Activated CD4-positive, CD25-positive, alpha-beta regulatory T cell treated with anti-CD3 and anti-CD28 coated beads, Interleukin-2, amount 50 U/mL, for 72 hours (primary cell): ENCODE measurements at places on chromosomes 7 and 10.

- DNase-seq = no peak
Measured at GRCh38 chr10:16909961-16910792, 93.0 kb upstream of the RSU1 start.

DNA sequence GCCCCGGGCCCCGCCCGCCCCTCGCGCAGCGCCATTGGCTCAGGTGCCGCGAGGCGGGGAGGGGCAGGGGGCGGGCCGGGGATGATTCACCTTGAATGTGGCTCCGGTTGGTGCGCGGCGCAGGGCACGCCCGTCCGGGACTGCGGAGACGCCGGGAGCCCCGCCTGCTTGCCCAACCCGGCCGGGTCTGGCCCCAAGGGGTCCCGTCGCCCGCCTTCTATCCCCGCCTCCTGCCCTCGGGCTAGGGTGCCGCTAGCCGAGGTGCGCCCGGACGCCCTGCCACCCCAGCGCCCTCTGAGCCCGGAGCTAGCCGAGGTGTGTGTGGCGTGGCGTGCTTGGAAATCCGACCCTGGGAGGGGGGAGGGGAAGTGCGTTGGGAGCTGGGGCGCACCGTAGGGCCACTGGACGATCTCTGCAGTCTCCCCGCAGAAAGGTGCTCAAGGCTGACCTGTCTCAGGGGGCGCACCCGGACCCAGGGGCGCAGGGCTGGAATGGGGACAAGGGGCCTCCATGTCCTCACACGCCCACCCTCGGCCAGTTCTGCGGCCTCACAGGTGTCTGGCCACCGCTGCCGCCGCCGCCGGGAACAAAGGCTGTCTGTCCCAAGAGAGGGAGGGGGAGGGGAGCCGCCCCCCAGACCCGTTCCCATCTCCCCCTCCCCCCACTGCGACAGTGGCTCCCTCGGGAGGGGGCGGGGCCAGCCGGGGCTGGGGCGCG lies 168.9 kb downstream of the NRF1 start:
- peak; percentile 63 for DNase-seq

- DNase-seq = no peak
Measured at GRCh38 chr10:28798964-28799363, 121.6 kb downstream of the BAMBI start.

DNA sequence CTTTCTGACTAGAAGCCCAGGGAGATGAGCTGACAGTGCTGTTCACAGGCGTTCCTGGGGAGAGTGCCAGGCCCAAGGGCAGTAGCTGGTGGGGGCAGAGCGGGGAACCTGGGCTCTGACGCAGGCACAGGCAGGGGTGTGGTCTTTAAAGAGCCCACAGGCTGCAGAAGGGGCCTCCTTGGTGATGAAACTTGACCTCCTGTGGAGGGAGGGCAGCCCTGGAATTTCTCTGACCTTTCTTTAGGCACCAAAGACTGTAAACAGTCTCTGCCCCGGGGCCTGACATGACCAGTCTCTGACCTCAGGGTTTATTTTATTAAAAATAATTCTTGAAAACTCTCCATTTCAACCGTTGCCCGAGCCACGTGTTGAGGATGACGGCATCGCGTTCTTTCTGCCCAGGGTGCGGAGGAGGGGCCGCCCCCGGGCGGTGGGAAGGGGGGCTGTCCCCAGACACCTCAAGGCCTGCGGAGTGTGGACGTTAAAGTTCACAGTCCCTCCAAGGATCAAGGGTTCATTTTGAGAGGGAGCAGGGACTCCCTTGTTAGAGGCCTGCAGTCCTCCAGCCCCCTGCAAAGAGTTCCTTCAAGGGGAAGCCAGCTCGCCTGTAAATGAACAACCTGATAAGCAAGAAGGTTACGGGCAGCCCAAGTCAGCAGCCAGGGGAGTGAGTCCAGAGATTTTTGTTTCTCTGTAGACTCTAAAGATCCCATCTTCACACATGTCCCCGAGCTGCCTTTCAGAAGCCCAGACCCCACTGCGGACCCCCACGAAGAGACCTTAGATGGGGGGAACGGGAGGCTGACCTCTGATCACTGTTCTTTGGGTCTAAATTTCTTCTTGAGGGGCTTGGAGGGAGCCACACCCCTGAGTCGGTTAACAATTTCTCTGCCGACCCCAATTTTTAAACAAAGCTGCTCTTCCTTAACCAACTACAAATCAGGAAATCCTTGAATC lies 128.9 kb downstream of the VIPR2 start:
- no peak for DNase-seq

DNA sequence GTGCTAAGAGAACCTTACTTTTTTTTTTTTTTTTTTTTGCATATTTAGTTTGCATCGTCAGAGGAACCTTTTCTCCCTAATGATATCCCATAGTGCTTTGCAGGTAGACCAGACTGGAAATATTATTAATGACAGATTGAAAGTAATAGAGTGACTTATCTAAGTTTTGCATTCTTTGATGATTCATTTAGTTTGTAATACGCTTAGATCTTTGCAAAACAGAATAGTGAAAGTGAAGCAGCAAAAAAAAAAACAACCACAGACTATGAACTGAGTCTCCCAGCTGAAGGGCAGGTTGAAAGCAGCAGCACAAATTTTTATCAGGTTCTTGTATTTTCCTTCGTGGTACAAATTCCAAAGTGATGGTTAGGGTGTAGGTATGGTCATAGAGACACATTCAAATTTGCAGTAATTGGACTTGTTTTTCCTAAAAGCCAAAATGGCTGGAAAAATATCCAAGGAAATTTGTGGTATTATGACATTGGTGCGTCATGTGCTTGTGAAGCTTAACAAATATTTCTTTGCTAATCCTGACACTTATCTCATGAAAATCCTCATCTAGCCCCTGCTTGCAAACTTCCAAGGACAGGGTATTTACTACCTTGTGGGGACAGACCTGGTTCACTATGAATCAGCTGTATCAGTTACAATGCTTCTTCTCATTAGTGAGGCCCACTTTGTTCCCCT lies 81.8 kb upstream of the CREB5 start:
- DNase-seq = no peak

DNA sequence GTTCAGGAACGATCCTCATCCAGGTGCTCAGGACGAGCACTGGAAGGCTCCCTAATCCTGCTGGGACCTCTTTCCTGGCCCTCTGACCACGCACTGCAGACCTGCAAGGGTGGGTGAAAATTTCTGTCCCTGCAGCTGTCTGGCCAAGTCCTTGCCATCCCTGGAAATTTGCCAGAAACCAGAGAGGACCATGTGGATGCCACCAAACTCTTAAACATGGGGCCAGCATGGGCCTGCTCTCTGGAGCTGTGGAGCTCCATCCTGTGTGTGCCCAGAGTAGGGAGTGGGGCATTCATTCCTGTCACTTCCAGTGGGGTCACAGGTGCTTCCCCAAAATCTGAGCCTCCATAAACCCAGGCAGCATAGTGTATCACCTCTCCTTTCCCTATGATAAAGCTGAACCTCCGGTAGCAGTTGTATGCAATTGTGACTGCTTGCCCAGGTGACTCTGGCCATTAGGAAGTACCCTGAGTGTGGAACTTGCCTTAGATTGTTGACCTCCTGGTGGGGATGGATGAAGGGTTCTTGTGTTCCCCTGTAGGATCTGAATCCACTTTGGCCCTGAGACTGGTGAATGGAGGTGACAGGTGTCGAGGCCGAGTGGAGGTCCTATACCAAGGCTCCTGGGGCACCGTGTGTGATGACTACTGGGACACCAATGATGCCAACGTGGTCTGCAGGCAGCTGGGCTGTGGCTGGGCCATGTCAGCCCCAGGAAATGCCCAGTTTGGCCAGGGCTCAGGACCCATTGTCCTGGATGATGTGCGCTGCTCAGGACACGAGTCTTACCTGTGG lies 57.1 kb downstream of the DMBT1 start:
- no peak for DNase-seq

DNA sequence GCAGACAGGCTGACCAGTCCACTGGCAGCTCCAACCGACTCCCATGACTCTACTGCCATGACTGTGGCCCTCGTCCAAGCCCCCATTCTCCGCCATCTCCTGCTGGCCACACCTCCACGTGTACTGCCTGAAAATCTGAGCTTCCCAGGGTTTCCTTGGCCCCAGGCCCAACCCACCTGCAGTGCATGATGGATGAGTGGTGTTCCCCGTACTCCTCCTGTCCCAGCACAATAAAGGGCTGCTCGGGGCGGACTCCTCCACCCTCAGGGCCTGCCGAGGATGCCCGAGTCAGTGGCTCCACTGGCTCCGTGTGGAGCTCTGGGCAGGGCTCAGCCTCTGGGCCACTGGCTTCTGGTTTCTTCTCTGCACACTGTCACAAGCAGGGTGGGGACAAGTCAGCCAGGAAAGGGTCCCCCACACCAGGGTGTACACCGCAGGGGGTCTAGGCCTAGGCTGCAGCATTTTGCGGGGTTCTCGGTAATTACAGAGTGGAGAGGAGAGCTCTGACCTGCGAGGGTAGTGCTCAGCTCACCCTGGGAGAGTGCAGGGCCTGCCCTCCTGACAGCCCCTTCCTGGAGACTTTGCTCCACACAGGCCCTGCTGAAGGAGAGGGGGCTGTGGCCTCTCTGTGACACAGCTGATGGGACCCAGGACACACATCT lies 15.2 kb downstream of the WDR91 start:
- DNase-seq = no peak

- no peak for DNase-seq
Measured at GRCh38 chr10:76122056-76122455, 690.6 kb downstream of the LRMDA start.

- DNase-seq = no peak
Measured at GRCh38 chr10:72037811-72038210, 50.5 kb downstream of the SPOCK2 start.

GRCh38 chr7:41881331-41882130 lies 178.6 kb upstream of the INHBA start:
- DNase-seq = peak; percentile 49

DNA sequence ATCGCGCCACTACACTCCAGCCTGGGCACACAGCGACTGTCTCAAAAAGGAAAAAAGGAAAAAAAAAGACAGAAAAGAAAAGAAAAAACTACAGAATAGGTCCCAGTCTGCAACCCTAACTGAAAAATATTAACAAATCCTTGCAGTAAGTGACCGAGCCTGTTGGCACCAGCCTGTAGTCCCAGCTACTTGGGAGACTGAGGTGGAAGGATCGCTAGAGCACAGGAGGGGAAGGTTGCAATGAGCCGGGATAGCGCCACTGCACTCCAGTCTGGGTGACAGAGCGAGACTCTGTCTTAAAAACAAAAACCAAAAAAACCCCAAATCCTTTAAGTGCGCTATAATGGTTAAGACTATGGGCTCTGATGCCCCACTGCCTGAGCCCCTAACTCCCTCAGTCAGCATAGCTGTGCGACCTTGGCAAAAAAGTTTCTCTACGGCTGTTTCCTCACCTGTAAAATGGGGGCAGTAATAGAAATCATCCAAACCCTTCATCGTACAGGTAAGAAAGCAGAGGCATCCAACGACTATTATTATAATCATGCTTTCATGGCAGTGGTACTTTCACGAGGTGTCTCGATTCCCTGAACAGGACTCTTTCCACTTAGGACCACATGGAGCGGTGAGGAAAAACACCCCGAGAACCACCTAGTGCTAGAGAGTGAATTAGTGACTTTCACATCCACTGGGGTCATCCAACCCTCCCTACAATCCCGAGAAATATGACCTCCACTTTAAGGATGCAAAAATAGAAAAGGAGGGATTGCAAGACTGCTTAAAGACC lies 755 bp downstream of the TOMM7 start:
- no peak for DNase-seq

GRCh38 chr10:106395041-106395749 lies 769.3 kb downstream of the SORCS1 start:
- DNase-seq = no peak

DNA sequence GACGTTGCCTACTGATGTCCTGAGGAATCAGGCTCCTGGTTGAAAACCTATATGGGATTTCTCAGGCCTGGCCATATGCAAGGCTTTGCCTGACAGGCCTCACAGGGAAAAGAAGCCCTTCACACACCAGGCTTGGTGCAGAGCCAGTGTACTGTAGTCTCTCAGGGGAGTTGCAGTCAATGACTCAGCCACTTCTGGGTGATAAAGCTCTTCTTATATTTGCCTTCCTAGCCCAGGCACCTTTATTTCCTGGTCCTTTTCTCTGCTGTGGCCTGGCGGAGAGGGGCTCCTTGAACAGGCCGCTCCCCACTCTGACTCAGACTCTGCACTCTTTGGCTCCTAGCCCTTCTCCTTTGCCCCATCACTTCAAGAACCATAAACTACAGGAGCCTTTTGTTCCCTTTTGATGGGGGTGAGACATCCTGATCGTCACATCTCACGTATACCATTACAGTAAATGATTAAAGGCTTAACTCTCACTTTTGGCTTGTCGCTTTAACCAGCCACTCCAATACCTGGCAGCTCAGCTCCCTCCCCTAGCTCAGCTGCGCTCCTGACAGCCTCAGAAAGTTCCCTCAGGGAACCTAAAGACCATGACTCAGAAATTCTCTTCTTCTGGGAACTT lies 33.5 kb downstream of the DPY19L1 start:
- no peak for DNase-seq

DNA sequence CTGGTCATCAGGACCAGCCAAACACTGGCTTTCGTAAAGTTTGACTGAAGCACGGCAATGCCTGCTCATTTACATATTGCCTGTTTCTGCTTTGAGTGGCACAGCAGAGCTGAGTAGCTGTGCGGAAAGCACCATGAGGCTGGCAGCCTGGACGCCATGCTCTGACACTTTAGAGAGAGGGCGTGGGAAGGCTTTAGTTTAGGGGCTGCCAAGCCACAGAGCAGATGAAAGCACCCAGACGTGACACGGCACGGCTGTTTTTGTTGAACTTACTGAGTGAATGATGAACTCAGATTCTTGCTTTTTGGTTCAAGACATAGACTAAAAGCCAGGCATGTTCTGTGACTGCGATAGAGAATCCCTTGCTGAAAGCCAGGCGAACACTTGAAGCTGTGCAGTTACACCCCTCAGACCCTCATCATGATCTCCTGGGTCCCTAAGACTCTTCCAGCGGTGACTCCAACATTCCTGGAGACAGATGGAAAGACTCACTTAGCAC lies 182.1 kb downstream of the ZMYND11 start:
- no peak for DNase-seq

- no peak for DNase-seq
Measured at GRCh38 chr10:11235771-11236170, 218.1 kb downstream of the CELF2 start.

DNA sequence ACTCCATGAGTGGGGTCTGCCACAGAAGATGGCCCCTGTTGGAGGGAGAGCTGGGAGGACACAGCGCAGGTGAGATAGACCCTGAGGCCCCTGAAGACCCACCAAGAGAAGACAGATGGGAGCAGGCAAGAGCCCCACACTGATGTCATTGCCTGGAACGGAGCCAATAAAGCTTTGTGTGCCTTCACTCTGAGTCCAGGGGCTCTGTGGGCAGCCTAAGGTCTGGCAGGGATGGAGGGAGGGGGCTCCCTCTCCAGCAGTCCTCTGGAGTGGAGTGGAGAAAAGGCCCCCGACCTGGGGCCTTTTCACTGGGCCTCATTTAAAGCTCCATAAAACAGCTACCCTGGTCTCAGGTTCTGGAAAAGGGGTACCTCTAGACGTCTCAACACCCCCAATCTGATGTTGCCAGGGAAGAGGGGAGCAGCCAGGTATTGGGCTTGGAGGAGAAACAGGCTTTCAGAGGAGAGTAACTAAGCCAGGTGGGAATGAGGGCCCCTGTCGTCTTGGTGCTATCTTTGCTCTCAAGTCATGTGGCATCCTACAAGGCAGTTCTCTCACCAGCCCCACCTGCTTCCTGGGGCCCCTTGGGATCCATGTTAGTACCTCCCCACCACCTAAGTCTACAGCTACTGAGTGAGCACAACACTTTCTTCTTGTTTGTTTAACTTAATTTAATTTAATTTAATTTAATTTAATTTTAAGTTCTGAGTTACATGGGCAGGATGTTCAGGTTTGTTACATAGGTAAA lies 1.4 kb downstream of the C10orf62 start:
- DNase-seq = no peak
